Heart left ventricle (tissue), 16 donors: ENCODE measurements at places on chromosomes 12 and 14. TPM values are rescaled to one million over a fixed set of nuclear protein-coding genes. Genes with fewer than 3 reads are reported as not detected.

The NANOG gene
- not detected for polyA plus RNA-seq

The PPP1R12A gene
- polyA plus RNA-seq, result 16.8 TPM

The HOXC12 gene
- polyA plus RNA-seq, result not detected

The ADAMTS20 gene
- polyA plus RNA-seq, result not detected

The TMEM52B gene
- polyA plus RNA-seq, result 0.03 TPM

The GPR68 gene
- polyA plus RNA-seq, result 1.6 TPM

The ADCY6 gene
- 60.6 TPM for polyA plus RNA-seq

The MYL2 gene
- polyA plus RNA-seq, result 25,284 TPM

The FOXG1 gene
- not detected for polyA plus RNA-seq

DNA sequence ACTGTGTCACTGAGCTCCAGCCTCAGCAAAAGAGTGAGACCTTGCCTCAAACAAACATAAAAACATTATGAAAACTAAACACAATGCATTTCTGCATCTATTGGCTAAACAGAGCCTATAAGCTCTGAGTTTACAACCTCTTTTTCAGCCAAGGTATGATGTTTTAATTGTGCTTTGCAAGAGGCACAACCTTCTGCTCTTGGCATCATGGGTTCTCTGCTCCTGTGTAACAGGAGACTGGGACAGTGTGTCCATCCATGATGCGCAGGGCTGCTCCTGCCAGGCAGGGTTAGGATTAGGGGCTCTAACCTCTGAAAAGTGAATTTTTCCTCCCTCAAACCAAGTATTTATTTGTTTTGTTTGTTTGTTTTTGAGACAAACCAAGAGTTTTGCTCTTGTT, 5.0 kb upstream of the NFKBIA start:
- DNase-seq, result no peak

DNA sequence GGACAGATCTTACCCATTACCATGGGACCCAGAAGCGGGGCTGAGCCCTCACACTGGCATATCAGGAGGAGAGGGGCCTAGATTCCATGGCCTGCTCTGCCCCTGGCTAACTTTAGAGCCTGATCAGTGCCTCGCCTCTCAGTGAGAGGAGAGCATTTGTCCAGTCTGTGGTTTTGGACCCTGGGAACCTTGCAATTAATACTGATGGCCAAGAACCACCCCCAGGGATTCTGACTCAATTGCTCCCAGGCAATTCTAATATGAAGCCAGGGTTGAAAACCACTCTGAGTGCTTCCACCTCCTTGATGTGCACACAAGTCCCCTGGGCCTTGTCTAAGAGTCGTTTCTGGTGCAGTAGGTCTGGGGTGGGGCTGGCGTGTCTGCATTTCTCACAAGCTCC, 67.7 kb downstream of the CALM1 start:
- DNase-seq, result no peak

DNA sequence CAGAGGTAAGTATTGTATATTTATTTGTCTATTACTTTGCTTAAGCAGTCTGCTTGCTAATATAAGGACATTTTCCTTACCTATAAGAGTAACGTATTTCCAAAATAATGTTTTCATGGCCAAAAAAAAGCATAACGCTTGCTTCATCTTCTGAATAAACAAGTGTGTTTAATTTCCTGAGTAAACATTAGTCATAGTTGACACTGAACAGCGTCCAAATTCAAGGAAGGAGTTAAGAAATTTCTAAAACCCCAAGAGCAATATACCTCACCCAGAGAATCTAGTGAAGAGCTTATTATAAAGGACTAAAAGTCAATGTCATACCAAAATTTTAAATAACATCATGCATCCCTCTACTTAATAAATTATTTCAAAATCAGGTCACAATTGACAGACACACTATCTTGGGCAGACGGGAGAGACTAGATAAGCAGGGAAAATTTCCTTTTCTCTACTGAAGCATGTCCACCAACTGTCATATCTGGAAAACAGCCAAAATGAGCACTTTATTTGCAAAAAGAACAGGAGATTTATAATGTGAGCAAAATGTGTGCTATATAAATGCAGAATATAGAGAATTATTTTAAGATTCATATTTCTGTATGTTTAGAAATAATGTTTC, 25.1 kb downstream of the ANKS1B start:
- DNase-seq, result no peak

- DNase-seq, result no peak
These were observed 59.8 kb downstream of the CNTN1 start for GRCh38 chr12:40752011-40752410.

DNA sequence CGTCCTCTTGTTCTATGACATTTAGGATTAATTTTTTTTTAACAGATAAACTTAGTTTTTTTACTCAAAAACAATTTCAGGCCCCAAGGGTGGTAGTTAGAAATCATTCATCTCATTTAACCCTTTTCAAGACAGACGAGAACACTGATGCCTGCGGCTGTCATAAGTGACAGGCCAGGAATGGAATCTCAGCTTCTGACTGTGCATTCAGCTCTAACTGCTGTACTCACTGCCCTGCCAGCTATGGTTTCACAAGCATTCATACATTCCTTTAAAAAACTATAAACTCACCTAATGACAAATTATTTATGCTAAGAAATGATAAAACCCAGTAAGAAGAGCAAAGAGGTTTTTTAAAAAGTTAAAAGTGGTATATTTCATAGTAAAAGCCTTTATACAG, 8.8 kb downstream of the DENND5B start:
- no peak for DNase-seq

DNA sequence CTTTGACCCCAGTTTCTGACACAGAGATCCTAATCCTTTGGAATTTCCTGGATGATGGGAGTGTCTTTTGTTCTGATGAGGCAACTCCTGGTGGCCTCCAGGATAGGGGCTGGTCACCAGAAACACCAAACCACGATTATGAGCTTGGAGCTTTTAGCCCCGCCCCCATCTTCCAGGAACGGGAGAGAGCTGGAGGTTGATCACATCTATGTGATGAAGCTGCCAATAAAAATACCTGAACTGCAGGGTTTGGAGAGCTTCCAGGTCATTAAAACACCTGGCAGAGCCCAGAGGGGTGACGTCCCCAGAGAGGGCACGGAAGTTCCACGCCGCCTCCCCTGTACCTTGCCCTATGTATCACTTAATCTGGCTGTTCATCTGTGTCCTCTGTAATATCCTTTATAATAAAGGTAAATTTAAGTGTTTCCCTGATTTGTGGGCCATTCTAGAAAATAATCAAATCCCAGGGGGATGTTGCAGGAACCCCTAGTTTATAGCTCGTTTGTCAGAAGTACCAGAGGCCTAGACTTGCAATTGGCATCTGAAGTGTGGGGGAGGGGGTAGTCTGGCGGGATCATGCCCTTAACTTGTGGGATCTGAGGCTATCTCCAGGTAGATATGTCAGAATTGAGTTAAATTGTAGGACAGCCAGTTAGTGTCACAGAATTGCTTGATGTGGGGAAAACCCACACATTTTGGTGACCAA, 21.2 kb downstream of the APPL2 start:
- DNase-seq, result no peak

- no peak for DNase-seq
These were observed 162.2 kb downstream of the ADGRD1 start for GRCh38 chr12:131115766-131116467.

GRCh38 chr14:32574269-32574668, 245.2 kb downstream of the AKAP6 start:
- DNase-seq, result no peak

DNA sequence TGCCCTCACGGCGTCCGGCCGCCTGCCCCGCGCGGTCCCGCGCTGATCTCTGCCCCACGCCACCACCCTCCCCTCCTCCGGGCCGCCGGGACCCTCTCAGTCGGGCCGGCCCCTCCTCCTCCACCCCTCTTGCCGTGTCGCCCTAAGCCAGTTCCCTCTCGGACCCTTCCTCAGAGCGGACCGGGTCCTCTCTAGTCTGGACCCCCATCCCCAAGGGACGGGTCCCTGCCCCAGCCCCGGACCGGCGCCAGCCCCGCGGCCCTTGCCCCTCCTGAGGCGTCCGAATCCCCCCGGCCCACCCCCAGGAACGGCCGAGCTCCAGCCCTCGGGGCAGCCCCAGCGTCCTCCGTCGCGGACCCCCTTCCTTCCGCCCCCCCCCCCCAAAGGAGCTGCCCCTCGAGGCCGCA, 485 bp downstream of the PPP4R4 start:
- DNase-seq, result no peak

DNA sequence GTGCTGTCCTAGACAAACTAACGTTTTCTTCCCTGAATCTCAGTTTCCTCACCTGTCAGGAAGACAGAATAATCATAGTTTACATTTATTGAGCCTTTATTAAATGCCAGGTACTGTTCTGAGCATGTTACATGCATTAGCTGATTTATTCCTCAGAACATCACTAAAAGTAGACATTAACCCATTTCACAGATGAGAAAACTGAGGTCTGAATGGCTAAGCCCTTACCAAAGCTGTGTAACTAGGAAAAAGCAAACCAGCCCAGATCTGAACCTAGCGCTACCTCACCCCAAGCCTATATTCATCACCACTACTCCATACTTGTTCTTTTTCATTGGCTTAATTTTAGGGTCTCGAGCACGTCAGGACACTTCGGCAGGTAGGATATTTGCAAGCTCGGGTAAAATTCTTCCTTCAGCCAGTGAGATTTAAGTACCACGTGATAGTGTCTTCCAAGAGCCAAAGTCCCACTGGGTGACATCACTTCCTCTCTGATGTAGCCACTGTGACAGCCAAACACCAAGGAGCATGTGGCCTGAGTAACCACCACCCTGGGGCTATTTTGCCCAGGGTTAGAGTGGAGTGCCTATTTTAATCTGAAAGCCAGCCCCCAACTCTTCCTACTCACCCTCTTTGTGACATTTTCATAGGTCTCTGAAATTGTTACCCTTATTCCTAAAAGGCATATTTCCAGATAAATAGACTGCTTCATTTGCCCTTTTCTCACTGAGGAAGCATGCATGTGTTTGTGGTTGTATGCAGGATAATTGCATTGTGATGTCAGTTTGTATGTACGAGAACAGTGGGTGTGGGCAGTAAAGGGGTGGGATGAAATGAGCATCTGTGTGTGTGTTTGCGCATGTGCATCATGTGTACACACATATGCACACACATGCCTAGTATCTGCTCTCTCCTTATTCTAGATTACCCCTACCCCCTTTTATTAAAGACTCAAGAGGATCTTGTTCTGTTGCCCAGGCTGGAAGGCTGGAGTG, 62.2 kb upstream of the WSCD2 start:
- DNase-seq, result no peak

DNA sequence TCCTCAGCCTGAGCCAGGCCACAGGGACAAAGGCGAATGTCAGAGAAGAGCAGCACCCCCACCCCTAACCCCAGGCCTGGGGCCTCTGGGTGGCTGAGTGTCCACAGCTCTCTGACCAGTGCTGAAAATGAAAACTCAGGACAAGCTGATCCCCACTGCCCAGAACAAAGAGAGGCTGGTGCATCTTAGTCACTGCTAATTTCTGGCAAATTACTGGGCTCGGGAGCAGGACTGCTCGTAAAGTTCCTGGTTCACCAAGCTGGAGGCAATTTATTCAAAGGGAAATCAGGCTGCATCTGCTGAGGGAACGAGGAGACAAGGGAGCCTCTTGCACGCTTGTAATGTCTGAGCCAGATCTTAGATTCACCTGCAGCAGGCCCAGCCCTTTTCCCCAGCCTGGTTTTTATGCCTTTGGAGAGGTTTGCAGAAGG, 43.2 kb downstream of the CALM1 start:
- DNase-seq, result no peak

GRCh38 chr14:35821564-35822411, 4.3 kb upstream of the BRMS1L start:
- DNase-seq, result no peak

DNA sequence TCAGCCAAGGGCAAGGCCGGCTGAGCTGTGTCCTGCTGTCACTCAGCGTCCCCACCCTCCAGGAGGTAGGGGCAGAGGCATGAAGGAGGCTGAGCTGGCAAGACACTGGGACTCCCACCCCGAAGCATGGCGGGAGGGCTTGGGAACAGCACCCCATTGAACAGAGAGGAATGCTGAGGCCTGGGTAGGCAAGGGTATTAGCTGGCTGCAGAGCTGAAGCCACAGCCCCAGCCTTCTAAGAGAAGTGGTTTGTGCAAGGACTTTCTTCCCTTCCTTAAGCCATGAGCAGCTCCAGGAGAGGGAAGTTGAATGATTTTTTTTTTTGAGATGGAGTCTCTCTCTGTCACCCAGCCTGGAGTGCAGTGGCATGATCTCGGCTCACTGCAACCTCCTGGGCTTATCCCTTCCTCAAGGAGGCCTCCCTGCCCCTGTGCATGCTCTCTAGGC, 6.6 kb upstream of the CFAP73 start:
- no peak for DNase-seq

DNA sequence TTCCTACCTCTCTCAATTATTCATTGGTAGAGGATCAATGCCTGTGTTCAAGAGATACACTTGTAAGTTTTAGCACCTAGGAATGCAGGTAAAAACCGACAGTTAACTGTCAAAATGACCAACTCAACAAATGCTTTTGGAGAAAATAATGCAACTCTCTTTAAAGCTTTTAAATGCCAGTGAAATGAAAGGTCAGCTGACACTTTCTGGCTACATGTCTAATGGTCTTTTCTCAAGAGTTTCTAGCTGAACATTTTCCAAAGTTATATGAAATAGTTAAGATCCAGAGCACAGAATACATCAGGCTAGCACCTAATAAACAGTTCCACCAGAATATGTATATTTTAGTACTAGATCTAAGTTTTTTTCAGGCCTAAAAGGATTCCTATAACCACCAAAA, 2.0 kb downstream of the CSRNP2 start:
- no peak for DNase-seq

GRCh38 chr12:100504804-100505203, 31.1 kb downstream of the NR1H4 start:
- no peak for DNase-seq

DNA sequence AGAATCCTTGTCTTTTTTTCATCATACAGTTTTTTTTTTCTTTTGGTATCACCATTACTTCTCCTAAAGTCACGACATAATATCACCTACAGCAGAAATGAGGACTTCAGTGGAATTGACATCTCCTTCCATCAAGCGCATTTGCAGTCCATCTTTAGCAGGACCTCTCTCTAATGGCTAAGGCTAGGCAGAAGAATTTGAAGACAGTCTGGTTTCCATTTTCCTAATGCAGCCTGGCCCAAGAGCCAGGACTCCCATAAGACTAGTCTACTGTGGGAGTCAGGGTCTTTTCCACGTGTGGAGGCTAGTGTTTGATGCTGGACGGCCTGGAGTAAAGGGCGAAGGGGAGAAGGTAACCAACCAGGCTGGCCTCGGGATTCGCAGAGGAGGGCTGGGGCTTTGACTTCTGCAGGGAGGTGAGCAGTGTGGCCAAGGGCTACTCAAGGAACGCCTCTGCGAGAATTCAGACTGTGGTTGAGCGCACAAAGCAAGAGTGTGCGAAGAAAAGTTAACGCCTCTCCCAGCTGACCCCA, 769 bp upstream of the ZNF740 start:
- no peak for DNase-seq

DNA sequence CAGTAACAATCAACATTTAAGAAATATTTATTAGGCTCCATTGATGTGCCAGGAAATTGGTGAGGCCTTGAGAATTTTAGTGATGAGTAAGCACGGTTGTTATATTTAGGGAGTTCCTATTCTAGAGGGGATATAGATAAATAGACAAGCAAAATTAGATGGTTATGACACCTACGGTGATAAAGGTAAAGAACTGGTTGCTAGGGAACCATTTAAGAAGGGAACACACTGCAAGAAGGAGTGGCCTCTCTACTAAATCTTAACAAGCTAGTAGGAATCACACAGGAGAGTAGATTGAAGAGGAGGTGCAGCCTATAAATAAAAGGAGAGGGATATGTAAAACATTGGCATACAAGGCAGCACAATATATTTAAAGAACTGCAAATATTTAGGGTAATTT, 155.2 kb downstream of the LRIG3 start:
- DNase-seq, result no peak

GRCh38 chr12:6766651-6767349, 637 bp downstream of the PTMS start:
- DNase-seq, result peak; percentile 83

GRCh38 chr14:20782280-20782890, 1.3 kb downstream of the RNASE6 start:
- DNase-seq, result no peak
